ENCODE measurements at places on chromosomes 6 and 20.
A peak's percentile ranks its signal among the peaks of the same experiment; 100 is the strongest.

DNA sequence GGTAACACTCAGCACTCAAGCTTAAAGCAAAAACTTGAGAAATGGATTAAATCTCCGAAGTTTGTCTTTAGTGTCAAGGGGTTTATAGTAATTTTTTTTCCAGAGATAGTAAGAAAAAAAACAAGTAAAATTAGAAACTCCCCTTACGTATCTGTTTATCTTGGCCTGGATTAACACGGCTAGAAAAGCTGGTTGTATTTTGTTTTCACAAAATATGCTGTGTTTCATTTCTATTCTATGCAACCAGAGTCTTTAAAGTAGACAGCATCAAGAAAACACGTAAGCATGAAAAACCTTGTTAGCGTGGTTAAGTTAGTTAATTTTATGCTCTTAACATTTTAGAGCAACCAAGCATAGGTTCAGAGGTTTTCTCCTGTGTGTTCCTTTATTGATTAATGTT, 21.8 kb upstream of the ERVFRD-1 start:
- no peaks in the 10 kb centered on the region for H3K27me3 ChIP-seq
- no peak overlapping the region for H3K4me3 ChIP-seq
- H3K27ac ChIP-seq = no peak overlapping the region
- peaks cover 12% of the 10 kb centered on the region for H3K36me3 ChIP-seq
- no peak for DNase-seq

GRCh38 chr6:57013521-57013926, 33.0 kb upstream of the KIAA1586 start:
- no peak overlapping the region for H3K27ac ChIP-seq
- H3K27me3 ChIP-seq = peaks cover 11% of the 10 kb centered on the region
- no peaks in the 10 kb centered on the region for H3K36me3 ChIP-seq
- no peaks in the 10 kb centered on the region for H3K4me1 ChIP-seq
- DNase-seq = no peak

- H3K4me1 ChIP-seq = no peaks in the 10 kb centered on the region
- no peak overlapping the region for H3K27ac ChIP-seq
- no peaks in the 10 kb centered on the region for H3K36me3 ChIP-seq
- peaks cover 8% of the 10 kb centered on the region for H3K27me3 ChIP-seq
Measured at GRCh38 chr6:127092466-127092865, 26.0 kb upstream of the RSPO3 start.

- H3K36me3 ChIP-seq = no peaks in the 10 kb centered on the region
- no peaks in the 10 kb centered on the region for H3K27me3 ChIP-seq
- no peak overlapping the region for H3K27ac ChIP-seq
- no peaks in the 10 kb centered on the region for H3K4me1 ChIP-seq
Measured at GRCh38 chr20:37431786-37432185, 85.8 kb downstream of the SRC start.

GRCh38 chr6:168619560-168620314, 178.8 kb downstream of the SMOC2 start:
- DNase-seq = no peak
- H3K27me3 ChIP-seq = peaks cover 10% of the 10 kb centered on the region
- no peaks in the 10 kb centered on the region for H3K36me3 ChIP-seq
- no peak overlapping the region for H3K27ac ChIP-seq
- H3K4me1 ChIP-seq = peaks cover 16% of the 10 kb centered on the region

DNA sequence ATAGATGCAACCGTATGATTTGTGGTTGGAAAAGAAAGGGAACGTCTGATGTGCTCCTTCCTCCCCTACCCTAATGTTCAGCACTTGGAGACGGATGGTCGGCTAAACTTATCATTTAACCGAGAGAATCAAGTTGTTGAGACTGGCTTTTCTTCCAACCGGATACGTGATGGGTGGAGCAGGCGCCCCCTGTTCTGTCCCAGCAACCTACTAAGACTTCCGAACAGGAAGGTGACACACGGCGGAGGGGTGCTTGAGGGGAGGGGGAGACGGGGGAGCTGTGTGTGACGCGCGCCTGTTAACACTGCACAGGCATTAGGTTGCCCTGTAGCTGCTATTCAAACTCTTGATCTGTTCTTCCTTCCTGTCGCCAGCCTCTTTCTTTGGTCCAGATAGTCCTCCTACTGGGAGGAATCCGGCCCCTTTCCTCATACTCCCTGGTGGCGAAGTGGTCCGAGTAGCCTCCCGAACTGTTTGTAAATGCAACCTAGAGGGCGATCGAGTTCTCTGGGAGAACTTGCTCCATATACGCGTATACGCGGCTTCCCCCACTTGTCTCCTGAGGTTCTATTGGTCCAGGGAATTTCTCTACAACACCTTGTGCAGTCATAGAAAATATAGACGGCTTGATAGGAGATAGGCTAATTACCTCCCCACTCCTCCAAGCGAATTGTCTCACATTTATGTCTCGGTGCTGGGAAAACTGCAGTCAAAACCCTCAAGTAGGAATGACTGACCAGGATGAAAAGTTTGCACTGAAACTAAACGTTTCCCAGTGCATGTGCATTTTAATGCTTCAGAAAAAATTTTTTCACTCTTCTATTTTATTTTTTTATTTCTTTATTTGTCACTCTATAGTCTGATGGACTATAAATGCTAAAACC, 126.0 kb upstream of the SLC2A12 start:
- H3K4me3 ChIP-seq = peak overlapping the region; percentile 74
- DNase-seq = peak; percentile 40
- peaks cover 33% of the 10 kb centered on the region for H3K4me1 ChIP-seq

DNA sequence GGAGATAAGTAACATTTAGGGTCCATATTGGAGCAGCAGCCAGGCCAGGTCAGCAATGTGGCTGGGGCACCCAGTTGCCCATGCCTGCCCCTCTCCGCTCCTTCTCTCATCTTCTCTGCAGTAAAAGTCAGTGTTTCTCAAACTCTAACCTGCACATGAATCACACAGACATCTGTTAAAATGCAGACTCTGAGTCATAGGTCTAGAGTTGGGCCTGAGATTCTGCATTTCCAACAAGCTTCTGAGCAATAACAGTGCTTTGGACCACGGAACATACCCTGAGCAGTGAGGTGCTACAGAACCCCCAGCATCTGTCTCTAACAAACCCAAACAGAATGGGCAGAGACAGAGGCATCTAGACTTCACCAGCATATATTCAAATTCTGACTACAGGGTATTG, 10.1 kb downstream of the PHF10 start:
- H3K27me3 ChIP-seq = no peaks in the 10 kb centered on the region
- no peak overlapping the region for H3K27ac ChIP-seq
- DNase-seq = no peak
- peaks cover 48% of the 10 kb centered on the region for H3K36me3 ChIP-seq

DNA sequence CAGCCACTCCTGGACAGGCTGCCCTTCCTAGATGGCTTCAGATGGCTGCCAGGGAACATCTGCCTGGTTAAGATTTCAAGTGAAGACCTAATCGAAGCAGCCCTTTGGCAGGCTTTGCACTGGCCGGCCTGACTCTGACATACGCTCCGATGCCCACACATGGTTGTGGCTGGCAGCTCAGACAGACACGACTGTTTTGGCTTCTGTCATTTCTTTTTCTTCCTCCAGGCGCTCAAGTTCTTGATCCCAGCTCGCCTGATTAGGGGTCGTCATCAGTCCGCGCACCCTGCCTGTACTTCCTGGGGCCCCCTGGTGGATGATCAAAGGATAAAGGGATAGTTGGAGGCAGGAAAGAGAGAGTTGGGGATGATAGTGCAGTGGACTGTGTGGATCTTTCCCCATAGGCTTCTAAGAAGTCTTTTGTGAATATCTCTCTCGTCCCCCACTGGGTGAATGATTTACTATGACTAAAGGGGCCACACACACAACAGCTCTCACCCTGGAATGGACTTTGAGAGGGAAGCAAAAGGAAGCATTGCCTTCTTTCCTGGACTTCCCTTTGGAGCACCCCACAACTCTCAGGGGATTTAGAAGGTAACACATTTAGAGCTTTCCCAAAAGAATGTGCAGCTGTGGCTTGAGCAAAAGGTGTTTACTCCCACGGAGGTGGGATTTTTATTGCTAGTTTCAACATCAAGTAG, 21.4 kb upstream of the TRAM2 start:
- no peak overlapping the region for H3K27ac ChIP-seq
- no peak overlapping the region for H3K4me3 ChIP-seq
- no peaks in the 10 kb centered on the region for H3K36me3 ChIP-seq
- no peaks in the 10 kb centered on the region for H3K4me1 ChIP-seq
- H3K27me3 ChIP-seq = peaks cover 16% of the 10 kb centered on the region

GRCh38 chr20:32943490-32944052, 60.7 kb downstream of the SUN5 start:
- H3K27ac ChIP-seq = no peak overlapping the region
- H3K36me3 ChIP-seq = no peaks in the 10 kb centered on the region
- peaks cover 17% of the 10 kb centered on the region for H3K4me1 ChIP-seq
- H3K4me3 ChIP-seq = no peak overlapping the region
- DNase-seq = no peak

DNA sequence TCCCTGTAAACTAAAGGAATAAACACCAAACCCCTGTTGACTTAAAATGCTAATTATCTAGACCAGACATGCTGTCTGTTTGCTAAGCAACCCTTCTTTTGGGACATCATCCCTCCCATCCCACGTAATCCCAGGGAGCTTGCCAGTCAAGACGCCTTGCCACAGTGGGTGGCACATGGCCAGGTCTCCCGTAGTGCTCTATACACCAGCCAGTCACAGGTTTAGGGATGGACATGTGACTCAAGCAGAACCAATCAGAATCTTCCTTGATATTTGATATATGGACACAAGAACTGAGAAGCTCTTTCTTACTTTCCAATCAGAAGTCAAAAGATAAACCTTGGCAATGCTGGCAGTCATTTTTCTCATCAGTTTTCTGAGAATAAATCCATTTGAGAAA, 60.0 kb downstream of the CNKSR3 start:
- H3K4me1 ChIP-seq = no peaks in the 10 kb centered on the region
- no peak overlapping the region for H3K4me3 ChIP-seq
- no peak for DNase-seq

DNA sequence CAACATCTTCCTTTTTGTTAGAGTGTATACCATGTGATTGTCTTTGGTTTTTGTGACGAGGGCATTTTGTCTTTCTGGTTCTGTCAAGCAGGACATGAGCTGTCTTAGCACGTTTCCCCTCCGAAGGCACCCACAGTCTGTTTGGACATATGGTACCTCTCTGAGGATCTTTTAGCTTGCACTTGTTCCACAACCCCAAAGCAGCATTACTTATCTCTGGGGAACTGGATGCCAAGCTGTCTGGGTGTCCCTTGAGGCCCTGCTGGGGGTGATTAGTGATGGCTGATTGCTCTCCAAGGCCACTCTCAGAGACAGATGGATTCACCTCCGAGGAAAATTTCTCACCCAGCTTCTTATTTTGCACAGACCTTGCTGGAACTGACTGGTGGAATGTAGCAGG, 445.0 kb upstream of the CHD6 start:
- H3K27ac ChIP-seq = no peak overlapping the region
- H3K27me3 ChIP-seq = no peaks in the 10 kb centered on the region
- no peak for DNase-seq
- H3K4me1 ChIP-seq = no peaks in the 10 kb centered on the region

DNA sequence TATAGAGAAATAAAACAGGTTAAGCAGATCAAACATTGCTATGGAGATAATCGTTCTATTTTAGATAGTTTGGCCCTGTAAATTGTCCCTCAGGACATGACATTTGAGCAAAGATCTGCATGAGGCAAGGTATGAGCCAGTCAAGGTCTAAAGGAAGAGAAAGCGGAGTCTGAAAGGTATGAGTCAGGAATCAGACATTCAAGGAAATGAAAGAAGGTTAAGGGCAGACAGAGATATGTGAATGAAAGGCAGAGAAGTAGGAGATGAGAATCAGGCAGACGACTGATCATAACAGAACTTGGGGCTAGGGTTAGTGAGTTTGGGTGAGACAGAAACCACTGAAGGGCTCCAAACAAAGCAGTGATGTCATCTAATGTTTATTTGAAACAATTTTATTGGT, 775.8 kb downstream of the MAFB start:
- H3K36me3 ChIP-seq = no peaks in the 10 kb centered on the region
- DNase-seq = no peak
- no peak overlapping the region for H3K27ac ChIP-seq
- no peaks in the 10 kb centered on the region for H3K4me1 ChIP-seq
- H3K4me3 ChIP-seq = no peak overlapping the region

DNA sequence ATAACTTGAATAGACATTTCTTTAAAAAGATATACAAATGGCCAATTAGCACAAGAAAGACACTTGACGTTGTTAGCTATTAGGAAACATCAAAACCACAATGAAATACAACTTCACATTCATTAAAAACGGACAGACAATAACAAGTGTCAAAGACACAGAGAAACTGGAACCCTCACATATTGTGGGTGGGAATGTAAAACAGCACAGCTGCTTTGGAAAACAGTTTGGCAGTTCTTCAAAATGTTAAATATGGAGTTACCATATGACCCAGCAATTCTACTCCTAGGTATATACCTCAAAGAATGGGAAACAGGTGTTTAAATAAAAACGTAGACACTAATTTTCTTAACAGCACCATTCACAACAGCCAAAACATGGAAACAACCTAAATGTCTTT, 100.5 kb upstream of the SLC22A23 start:
- H3K27ac ChIP-seq = no peak overlapping the region
- no peak overlapping the region for H3K4me3 ChIP-seq
- no peak for DNase-seq
- peaks cover 29% of the 10 kb centered on the region for H3K27me3 ChIP-seq

DNA sequence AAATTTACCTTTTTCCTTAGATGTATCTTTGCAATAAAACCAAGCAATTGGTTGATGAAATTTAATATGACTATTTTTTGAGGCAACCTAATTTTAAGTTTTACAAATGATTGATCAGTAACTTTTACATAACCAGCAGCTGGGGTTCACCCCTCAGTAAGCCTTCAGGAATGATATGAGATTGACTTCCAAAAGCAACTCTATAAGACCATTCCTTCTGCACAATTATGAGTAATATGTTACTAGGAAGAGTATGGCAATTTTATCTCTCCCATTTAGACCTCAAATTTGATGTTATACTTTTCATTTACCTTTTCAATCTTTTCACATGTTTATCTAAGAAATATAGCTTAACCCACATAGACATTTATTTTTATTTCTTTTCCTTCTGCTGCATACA, 1546.3 kb downstream of the HACE1 start:
- no peaks in the 10 kb centered on the region for H3K36me3 ChIP-seq
- no peaks in the 10 kb centered on the region for H3K4me1 ChIP-seq
